NCI-H1694 treated with DMSO at 0.1 percent for 48 hours (cell line): ENCODE measurements at places on chromosomes 5 and 9.

GRCh38 chr5:1547655-1548054, 23.9 kb upstream of the LPCAT1 start:
- DNase-seq: no peak

DNA sequence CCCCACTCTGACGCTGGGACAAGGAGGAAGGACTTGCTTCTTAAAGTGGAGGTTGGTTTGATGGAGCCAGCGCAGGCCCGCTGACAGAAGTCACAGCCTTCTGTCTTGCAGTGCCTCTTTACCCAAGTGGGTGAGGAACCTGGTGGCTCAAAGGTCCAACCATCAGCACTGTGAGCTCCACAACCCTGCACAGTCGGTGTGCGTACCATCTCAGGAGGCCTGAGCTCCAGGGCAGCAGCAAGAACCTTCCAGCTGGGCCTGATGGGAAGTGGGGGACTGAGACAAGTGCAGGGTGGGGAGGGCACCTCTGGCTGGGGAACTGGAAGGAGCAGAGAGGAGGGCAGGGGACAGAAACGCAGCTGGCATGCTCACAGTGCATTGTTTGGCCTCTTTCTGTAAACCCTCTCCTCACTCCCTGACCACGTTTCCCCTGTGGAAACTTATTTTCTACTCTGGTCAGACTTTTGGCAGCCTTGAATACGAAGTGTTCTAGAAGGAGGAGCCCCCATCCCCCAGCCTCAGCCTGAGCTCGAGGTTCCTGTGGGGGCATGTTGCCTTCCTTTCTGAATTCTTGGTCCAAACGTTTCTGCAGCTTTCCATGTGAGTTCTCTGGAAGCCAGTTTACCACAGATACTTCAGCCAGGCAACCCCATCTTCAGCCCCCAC, 178.5 kb upstream of the PITX1 start:
- DNase-seq: no peak

- no peak for DNase-seq
Observed at GRCh38 chr9:76570826-76571225, 111.8 kb downstream of the GCNT1 start.

DNA sequence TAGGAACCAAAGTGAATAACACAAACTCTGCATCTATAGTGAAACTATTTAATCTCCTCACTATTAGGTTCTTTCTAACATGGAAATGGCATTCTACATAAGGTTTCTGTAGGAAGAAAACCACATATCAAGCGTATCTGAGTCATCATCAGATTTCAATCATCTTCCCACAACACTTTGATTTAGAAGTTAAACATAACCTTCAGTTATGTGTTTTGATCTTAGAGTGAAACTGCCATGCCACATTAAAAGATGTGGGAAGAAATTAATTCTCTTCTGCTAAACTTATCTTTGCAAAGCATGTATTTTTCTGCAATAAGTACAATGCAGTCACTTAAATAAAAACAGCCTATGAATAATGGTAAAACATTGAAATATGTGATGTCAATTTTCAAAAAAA, 55.0 kb downstream of the MEF2C start:
- no peak for DNase-seq

DNA sequence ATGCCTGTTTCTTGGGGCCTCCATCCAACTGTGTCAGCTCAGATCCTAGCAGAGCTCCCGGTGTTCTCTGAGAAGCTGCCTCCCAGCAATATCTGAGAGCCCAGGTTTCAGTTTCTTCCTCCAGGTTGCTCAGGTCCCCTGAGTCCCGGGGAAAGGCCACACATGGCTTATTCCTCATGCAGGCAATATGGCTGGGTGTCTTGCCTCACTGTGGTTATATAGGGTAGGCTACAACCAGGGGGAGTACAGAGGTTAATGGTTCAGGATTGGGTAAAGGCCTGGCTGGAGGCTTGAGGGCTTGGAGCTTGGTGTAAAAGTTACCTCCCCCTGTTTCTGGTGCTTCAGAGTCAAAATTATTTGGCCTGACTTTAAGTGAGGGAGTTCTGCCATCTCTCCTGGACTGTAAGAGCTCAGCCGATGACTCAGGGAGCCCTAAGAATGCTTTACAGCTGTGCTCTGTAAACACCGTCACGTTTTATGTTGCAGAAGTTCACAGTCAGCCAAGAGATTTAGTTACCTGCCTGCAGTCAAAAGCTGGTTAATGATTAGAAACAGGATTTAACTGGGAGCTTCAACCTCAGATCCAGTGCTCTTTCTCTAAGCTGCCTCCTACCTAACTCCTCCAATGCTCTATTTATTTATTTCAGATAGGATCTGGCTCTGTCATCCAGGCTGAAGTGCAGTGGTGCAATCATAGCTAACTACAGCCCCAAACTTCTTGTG, 24.3 kb upstream of the UBAP2 start:
- DNase-seq: no peak

DNA sequence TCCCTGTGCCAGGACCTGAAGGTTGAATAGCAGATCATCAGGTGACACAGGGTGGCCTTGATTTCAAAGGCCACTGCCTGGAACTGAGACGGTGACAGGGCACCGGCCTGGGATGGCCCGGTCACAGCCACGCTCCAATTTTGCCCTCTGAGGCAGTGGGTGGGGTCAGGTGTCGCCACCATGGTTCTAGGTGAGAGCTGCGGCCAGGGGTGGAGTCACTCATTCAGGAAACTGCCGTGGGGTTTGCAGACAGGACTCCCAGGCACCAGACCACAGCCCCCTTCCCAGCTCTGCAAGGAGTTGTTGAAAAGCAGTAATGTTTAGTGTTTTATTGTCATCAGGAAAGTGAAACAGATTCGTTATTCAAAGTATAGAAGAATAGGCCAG, 17.3 kb upstream of the RNU6ATAC start:
- DNase-seq: no peak
